ENCODE measurements at places on chromosomes 11 and 22.

DNA sequence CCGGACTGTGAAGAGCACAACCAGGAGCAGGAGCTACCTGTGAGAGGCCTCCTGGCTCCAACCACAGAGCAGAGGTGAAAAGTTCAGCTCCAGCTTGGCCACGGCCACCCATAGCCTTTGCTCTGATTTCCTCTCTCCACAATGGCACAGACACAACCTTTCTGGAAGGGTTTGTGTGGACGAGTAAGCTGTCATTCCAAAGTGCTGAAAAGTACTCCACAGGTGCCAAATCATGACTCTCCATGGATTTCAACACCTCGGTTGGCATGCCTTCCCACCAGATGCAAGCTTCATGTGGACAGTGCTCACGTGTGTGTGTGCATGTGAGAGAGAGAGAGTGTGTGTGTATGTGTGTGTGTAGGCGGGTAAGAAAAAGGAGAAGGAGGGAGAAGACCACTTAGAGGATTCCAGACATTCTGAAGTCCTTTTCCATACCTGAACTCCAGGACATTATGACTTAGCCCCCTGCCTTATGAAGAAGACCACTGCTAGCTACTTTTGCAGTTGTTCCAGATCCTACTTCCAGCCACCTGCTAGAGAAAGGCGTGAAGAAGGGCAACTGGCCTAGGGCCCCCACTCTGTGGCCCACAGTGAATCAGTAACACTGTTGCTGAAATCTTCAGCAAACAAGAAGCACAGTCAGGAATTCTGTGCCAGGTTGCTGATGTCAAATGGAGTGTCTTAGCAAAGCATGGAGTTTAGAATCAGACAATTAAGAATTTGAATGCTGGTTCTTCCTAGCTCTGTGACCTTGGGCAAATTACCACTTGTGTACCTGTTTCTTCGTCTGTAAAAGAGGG lies 13.9 kb upstream of the NAV2 start:
- DNase-seq: peak; percentile 80

DNA sequence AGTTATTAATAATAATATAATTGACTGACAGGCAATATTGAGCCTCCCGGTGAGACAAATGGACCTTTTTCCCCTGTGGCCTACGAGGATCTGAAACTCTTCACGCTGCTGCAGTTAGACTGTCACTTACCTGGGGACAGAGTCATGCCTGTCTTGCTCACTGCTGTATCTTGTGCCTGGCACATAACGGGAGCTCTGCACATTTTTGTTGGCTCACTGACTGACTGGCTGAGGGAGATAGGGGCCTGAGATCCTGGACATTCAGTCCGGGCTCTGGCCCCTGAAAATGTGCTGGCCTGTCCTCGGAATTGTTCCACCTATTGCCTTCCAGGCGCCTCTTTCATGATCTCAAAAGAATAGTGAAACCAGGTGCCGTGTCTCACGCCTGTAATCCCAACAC lies 743 bp upstream of the CD3D start:
- no peak for DNase-seq

DNA sequence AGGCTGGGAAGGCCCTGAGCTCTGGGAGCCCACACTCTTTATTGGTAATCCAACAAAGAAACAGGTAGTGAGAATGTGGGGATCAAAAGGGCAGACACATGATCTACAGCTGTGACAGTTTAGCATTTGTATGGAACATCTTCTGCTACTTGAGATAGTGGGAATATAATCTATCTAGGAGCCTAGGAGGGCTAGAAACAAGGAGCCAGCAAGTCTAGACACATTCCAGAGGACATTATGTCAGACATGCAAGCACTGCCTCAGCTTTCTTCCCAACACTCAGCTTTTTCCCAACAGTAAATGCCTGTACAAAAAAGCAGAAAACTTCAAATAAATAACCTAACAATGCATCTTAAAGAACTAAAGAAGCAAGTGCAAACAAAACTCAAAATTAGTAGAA lies 1150.6 kb upstream of the RAG2 start:
- DNase-seq: peak; percentile 41

DNA sequence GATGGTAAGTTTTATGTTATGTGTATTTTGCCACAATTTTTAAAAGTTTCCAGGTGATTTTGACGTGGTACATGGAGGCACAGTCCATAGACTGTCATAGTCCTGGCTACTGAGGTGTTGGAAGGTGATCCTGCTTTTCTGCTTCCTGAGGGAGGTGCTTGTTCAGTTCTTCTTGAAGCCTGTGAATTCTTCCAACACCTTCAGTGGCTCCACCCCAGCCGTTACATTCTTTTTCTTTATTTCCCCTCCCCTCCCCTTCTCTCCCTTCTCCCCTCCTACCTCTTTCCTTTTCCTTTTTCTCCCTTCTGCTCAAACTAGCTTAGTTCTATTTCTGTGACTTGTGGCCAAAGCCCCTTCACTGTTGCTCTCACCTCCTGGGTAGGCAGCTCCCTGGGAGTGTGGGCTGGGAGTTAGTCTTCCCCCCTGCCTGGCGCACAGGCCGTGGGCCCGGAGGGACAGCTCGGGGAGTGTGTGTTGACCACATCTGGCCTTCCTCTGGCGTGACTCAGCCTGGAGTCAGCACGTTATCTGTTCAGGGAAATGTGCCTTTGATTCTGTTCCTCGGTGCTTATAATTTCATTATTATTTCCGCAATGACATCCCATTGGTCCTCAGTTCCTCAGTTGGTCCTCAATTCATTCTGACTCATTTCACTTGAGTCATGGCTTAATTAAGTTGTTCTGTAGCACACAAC lies 566.2 kb downstream of the TBC1D22A start:
- peak; percentile 95 for DNase-seq

GRCh38 chr11:106280036-106280435 lies 202.6 kb downstream of the AASDHPPT start:
- no peak for DNase-seq

- DNase-seq: no peak
These were observed 301.2 kb downstream of the TBC1D22A start for GRCh38 chr22:47063606-47064005.

- no peak for DNase-seq
These were observed 27.9 kb upstream of the PDE2A start for GRCh38 chr11:72702096-72702495.

DNA sequence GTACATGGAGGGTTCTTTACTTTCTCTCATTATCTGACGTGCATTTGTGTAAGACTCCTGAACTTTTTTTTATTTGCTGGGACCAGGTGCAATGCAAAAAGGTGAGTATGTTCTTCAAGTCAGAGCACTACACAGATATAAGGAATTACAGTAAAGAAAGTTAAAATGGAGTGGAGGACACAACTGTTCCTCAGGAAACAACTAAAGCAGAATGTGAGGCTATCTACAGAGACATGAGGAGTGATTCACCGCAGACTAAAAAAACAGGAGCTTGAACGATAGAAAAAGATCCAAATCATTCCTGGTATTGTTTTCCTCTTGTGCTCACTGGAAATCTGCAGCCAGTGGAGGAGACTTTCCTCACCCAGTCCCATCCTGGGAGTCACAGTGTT lies 106.2 kb downstream of the ABTB2 start:
- DNase-seq: peak; percentile 49

GRCh38 chr11:12717851-12718291 lies 43.6 kb downstream of the TEAD1 start:
- no peak for DNase-seq

DNA sequence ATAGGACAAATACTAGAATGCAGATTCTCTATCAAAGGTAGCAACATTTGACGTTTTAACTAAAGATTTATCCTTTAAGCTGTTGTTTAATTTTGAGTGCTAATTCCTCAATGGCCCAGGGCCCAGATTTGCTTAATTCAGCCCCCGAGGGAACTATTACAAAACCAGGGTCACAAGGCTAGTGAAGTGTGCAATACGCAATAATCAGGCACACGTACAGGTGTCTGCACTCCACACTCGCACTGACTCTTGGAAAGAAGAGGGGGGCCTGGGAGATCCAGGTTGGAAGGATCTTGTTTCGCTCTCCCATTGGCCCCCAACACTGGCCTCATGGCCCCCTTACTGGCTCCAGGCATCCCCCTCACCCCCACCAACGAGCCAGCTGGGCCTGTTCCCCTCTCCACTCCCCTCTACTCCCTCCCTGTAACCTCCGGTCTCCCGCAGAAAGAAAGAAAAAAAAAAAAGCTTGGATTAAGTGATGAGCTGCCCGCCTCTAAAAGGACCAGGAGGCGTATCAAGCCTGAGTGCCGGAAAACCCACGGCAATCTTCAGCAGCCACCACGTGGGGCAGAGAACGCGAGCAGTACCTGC lies 2.2 kb upstream of the KIRREL3 start:
- DNase-seq: no peak

- DNase-seq: no peak
These were observed 174.7 kb downstream of the MN1 start for GRCh38 chr22:27626675-27627443.

GRCh38 chr22:35498026-35498800 lies 42.4 kb upstream of the RASD2 start:
- DNase-seq: no peak

GRCh38 chr11:78860720-78861422 lies 286.2 kb upstream of the NARS2 start:
- DNase-seq: peak; percentile 47

DNA sequence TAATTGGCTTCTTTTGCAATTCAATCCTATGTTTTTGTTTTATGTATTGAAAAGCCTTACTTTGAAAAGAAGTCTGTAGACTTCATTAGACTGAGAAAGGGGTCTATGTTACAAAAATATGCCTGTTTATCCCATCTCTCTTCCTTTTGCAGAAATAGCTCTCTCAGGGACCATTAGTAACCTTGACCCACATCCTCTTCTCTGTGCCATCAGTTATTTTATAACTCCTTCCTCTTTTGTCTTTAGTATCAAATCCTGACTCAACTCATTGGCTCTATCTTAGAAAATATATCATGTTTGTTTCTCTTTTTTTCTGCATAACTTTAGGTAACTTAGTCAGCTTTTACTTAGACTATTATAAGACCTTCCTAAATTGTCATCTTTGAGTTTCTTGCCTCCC lies 20.3 kb downstream of the ZC3H12C start:
- no peak for DNase-seq

DNA sequence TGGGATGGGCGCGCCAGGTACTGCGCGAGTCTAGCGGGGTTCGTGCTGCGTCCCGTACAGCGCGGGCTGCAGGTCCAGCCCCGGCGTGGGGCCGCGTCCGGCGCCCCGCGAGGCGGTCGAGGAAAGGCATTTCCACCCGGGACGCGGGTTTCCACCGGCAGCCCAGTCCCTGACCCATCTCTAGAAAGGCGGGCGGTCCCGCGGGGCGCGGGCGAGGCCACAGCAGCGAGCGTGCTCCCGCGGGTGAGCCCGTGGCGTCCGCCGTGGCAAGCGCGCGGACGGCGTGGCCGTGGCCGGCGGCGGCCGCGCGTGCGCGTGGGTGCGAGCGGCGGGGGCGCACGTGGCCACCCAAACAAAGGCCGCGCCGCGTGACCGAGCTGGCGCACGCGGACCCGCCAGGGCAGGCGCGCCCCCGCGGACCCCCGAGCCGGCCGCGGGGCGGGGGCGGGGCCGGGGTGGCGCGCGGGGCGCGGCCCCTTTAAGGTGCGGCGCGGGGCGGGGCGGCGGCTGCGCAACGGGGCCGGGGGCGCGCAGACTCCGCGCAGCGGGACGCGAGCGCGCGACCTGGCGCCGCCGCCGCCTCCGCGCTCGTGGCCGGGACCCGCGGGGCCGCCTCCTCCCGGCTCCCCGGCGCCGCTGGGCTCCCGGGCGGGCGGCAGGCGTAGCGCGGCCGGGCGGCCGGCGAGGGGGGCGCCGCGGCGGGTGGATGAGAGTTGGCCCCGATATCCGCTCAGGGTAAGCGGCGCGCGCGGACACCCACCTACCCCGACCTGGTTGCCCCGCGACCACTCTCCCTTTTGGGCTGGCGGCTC lies 39.3 kb upstream of the CELSR1 start:
- DNase-seq: peak; percentile 62

DNA sequence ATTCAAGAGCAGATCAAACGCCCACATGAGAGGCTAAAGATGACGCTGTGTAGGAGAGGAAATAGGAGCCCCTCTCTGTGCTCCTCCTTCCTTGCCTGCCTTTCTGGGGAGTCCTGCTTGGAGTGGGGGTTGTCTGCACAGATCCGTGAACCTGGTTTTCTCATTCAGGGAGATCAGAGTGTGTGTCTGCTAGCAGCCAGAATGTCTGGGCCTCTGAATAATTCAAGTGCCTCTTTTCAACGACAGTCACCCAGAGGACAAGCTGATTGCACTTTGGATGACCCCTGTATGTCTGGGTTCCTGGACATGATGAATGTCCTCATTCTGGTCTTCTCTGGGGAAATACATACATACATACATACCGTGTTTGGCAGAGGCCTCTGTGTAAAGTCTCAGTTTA lies 592.5 kb upstream of the B3GAT1 start:
- no peak for DNase-seq

- DNase-seq: no peak
These were observed 24.6 kb downstream of the PPM1F start for GRCh38 chr22:21928048-21928447.

- no peak for DNase-seq
These were observed 4.0 kb downstream of the BANF1 start for GRCh38 chr11:66006134-66006890.

GRCh38 chr11:76094740-76095139 lies 111.6 kb downstream of the WNT11 start:
- no peak for DNase-seq

DNA sequence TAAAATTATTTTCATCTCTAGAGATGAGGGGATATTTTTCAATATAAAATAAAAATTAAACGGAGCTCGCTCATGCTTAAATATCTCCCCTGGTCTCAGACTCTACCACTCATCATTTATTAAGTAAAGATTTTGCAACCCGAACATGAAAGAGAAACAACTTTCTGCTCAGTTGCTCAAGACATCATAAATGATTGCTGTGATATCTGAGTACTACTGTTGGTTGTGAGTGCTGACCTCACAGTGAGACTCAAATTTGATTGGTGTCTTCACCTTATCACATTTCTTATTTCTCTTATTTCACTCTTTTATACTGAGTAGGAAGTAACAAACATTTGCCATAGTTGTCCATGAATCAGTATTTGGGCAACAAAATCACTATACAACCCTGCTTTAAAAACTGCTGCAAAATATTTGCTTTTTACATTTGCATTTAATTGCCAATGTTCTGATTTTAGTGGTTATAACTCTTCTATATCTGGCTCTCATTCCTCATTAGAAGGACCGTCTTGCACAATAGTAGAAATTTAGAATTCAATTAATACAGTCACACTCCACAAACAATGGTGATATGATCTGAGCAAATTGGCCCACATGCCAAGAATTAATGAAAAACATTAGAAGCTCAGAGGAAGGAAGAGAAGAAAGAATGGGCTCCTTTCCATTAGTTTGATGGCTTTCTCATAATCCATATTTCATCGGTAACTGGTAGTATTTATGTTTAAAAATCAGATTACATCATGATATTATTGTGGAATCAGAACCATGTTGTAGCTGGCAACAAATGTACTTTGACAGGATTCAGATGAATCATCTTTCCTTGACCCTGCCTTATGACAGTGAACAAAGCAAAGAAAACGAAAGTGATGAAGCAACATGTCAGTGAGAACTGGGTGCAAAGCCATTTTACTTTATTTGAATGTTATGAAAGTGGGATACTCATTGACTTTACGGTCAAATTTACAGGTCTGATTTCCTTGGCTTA lies 973.6 kb upstream of the TENM4 start:
- DNase-seq: peak; percentile 9
